KBM-7 (cell line): ENCODE measurements at places on chromosomes 2 and 18.
A peak's percentile ranks its signal among the peaks of the same experiment; 100 is the strongest.

DNA sequence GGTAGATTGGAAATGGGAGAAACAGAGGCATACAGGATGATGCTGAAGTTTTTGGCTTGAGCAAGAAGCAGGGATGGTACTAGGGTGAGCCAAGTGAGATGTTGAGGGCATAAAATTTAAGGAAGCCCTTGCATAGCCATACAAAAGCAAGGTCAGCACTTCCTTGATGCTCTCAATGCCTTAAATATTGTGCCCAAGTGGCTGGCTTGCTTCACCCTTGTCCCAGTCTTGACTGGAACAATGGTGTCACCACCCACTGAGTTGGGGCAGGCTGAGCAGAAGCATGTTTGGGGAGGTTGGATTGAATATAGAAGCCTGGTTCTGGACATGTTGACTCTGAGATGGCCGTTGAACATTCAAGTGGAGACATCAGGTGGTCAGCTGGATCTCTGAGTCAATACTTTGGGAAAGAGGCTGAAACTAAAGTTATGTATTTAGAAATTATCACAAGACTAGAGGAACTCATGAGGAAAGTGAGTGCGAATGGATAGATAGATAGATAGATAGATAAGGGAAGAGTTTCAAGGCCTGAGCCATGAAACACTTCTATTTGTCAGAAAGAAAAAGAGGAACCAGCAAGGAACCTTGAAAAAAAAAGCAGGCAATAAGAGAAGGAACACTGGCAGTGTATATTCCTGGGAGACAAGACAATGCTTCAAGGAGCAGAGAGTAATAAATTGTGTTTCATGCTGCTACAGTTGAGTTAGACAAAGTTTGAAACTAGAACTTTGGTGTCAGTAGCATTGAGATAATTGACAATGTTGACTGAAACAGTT, 43.0 kb upstream of the HNMT start:
- peak; percentile 8 for DNase-seq

DNA sequence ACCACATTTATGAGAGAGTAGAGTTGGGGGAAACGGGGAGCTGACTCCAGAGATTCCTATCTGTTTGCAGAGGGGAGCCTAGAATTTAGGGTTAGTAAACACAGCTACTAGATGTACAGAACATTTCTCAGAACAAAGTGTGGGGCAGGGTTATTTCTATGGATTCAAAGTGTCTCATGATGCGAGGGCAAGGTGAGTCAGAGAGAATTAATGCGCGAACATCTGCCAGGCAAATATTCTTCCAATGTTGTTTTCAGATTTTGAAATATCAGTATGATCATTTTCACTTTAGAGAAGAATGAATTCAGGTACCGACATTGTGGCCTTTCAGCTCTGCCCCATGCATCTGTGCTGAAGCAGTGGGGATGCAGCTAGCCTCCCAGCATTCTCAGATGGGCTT, 2.0 kb upstream of the DSEL start:
- DNase-seq = peak; percentile 18

DNA sequence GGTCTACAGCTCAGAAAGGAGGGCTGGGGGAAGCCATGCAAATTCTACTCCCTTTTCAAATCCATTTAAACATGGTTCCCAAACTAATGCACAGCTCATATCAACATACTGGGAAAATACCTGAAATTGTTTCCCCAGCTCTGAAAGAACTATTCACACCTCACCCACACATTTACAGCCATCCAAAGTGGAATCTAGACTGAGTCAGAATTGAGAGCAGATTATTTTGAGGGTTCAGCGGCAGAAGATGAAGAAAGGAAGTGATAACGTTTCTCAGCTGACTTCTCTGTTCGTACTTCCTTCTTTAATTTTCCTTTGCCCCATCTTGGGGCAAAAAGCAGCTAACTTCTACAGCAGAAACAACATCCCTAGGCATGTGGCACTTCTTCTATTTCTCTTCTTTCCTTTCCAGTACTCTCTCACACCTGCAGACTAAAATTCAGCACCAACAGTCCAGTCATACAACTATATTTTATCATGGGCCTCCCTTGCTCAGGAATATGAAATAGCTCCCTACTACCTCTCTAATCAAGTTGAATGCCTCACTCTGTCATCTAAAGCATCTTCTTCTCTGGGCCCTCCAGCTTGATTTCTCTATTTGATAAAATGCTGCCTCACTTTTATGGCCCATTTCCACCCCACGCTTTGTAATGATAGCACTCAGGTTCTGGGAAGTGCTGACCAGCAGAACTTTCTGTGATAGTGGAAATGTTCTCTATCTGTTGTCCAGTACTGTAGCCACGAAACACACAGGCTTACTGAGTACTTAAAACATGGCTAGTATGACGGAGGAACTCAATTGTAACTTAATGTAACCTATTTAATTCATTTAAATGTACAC, 35.9 kb downstream of the ARHGAP25 start:
- peak; percentile 47 for DNase-seq

GRCh38 chr2:65557616-65558573, 125.5 kb upstream of the SPRED2 start:
- DNase-seq = no peak

- no peak for DNase-seq
These were observed 59.3 kb upstream of the DCC start for GRCh38 chr18:52280702-52281101.

- no peak for DNase-seq
These were observed 10.6 kb downstream of the CYP26B1 start for GRCh38 chr2:72136933-72137497.

GRCh38 chr2:27711804-27712203, 48.1 kb downstream of the SLC4A1AP start:
- DNase-seq = no peak

- DNase-seq = no peak
These were observed 238.8 kb downstream of the TPGS2 start for GRCh38 chr18:36589857-36590543.

DNA sequence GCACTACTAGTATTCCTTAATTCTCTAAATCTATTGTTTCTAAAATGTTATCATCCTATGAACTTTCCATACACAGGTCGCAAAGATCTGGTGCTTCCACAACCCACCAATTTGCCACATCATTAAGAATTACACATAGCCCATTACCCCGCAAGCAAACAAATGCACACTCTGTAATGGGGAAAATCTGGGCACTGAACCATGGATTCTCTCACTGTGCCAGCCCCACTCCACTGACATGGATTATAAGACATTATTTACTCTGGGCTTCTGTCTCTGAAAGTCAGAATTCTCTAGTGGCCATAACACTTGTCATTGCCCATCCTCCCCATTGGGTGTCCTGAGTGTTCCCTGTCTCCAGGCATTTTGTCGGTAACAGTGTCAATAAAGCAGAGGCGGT, 537.1 kb downstream of the EPHA4 start:
- DNase-seq = no peak

DNA sequence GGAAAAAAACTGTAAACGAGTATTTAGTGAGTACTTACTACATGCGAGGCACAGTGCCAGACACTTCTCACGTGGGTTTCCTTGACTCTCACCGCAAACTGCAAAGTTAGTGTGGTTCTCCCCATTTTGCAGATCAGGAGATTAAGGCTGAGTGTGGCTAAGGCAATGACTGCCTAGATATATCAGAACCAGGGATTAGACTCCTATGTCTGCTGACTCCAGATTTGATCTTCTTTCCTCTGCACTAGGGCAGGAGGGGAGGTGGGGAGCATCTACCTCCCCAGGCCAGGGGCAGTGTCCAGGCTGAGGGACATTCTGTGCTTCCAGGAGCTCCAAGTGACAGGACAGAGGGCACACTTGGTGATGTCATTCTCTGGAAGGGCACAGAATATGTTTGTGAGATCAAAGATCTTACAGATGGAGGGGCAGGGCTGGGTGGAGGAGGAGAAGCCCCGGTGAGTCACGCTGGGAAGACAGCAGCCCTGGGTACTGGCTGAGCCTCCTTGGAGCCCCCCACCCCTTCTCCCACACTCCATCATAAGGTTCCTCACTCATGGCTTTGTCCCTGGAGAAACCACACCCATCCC, 92.4 kb downstream of the RHOB start:
- no peak for DNase-seq

DNA sequence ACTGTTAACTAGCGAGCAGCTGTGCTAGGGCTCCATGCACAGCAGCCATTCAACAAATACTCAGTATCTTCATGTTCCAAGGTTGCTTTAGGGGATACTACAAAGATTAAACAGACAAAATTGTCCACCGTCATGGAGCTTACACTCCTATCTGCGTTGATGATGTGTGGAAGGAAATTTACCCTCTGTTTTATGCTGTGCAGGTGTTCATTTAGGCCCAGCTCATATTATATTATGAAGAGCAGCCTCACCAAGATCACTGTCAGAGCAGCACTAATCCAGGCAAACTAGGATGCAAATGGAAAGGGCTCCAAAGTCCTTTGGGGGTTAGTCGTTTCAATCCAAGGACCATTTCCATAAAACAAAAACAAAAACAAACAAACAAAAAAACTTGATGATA, 13.4 kb upstream of the WIPF1 start:
- DNase-seq = no peak

DNA sequence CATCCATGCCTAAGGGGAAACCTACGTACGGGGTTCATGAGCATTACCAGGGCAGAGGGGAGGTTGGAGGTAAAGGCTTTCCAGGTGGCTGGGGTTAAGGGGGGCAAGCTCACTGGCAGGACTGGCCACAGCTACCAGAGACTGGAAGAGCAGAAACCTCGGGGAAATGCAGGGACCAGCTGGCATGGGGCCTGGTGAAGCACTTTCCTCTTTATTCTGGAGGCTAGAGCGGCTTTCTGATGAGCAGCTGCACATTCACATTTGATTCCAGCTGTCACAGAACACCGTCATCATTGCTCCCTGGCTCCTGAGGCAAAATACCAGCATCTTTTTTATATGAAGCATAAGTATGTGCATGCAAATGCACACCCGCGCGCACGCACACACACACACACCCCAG, 28.7 kb upstream of the LRRC30 start:
- no peak for DNase-seq

DNA sequence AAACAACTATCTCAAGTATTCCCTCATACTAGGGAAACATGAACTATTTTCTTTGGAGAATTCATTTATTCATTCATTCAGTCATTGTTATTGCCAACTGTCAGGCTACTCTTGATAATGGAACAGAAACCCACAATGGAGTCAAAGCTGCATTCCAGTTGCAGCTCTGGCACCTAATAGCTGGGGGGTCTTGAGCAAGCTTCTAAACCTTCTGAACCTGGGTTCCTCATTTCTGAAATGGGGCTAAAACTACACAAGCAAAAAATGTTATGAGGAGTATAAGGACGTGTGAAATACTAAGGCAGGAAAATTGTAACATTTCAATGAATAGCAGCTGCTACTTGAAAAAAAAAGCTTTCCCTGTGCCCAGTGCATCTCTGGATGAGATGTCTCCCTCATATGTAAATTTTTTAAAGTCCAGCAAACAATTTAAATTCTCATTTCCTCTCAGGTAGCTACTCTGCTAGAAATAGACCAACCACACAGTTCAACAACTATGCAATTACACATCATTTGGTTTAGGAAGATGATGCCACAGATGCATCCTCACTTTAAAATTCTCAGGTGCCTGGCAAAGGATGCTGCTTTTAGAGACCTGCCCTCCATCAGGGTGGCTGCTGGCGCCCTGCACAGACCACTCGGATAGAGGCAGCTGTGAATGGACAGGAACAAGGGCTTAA, 38.5 kb downstream of the SPRED2 start:
- DNase-seq = no peak

DNA sequence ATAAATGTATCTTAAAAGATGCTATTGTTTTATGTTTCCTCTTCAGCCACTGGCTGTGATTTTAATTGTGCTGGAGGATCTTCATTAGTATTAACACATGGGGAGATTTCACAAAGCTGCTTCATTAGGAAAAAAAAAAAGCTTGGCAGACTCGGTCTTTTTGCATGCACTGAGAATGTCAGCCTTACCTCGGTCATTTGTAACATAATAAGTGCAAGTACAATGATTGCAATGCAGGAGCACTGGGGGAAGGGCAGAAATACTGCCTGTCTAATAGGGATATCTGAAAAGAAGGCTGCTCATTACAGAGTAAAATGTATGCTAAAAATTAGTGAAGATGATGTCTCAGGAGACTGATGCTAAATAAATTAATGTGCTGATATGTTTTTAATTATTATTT, 1.3 kb upstream of the BAZ2B start:
- DNase-seq = no peak

DNA sequence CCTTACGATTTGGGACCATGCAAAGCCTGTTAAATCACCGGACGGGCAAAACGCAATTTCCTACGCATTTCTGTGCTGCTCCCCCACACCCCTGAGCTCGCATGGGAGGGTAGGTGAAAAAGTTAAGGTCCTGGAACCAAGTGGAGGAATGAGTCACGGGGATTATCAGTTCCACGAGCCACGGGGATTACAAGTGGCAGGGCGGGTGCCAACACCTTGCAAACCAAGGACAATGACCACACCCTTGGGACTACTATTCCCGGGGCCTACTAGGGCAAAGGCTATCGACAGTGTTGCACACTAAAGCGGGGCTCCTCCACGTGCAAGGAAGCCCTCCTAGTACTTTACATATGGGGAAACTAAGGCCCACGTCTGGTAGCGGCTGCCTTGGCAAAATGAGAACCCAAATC, 447 bp downstream of the RETSAT start:
- no peak for DNase-seq

GRCh38 chr2:6639929-6640620, 225.6 kb downstream of the CMPK2 start:
- no peak for DNase-seq

- no peak for DNase-seq
These were observed 99.0 kb downstream of the RBBP8 start for GRCh38 chr18:23032030-23032582.

GRCh38 chr18:35511428-35511827, 13.7 kb upstream of the INO80C start:
- no peak for DNase-seq

DNA sequence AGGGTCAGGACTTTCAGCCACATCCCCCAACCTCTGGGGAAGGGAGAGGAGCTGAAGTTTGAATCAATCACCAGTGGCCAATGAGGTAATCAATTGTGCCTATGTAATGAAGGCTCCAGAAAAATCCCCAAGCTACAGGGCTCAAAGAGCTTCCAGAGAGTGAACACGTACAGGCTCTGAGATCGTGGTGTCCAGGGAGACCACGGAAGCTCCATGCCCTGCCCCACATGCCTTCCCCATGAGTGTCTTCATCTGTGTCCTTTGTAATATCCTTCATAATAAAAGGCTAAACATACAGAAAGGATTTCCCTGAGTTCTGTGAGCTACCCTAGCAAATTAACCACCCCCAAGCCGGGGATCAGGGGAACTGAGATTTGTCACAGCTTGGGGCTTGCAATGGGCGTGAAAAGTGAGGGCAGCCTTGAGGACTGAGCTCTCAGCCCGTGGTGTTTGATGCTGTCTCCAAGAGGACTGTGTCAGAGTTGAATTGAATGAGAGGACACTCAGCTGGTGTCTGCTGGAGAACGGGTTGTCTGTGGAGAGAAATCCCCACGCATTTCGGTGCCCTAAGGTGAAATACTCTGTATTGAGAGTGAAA, 25.5 kb upstream of the TUBB6 start:
- no peak for DNase-seq

DNA sequence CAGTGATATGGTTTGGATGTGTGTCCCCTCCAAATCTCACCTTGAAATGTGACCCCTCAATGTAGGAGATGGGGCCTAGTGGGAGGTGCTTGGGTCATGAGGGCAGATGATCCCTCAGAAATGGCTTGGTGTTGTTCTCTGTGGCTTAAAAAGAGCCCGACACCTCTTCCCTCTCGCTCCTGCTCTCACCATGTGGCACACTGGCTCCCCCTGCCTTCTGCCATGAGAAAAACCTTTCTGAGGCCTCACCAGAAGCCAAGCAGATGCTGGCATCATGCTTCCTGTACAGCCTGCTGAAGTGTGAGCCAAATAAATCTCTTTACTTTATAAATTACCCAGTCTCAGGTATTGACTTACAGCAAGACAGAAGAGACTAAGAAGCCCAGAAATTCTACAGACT, 357.1 kb downstream of the NRXN1 start:
- DNase-seq = peak; percentile 18

GRCh38 chr18:29512203-29512602, 1335.3 kb upstream of the CDH2 start:
- DNase-seq = peak; percentile 8
